Urothelium cell line (cell line): ENCODE measurements at places on chromosomes 3 and 15.

DNA sequence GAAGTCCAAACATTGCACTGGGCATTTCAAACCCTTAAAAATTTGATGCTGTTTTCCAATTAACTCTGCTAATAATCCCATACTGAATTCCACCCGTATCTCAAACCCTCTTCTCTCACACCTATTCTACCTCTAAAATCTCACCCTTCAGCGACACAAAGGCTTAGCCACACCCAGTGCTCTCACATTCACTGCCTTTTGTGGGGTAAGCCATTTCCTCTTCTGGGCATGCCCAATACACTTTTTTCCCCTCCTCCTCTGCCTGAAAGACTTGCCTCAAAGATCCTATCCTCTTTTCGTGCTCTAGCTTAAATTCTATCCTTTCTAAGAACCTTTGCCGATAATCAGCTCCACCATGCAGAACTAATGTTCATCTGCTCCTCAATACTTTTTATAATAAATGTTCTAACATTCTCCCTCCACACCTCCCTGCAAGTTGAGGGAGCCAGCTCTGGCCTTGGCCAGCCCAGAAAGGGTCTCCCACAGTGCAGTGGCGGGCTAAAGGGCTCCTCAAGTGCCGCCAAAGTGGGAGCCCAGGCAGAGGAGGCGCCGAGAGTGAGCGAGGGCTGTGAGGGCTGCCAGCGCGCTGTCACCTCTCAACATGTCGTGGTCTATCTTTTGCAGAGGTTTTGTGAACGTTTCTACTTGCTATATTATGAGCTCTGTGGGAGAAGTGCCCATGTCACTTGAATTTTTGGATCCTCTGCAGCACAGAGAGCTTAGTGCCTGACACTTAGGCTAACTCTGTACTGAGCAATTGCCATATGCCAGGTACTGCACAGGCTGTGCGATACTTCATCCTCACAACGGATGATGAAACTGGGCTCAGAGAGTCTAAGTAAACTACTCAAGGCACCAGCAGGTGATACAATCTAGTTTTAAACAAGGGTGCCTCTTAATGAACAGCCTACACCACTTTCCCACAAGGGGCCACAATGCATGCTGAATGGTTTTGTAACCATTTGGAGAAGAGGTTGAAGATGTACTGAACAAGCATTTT lies 53.6 kb upstream of the BCL6 start:
- no peak for DNase-seq

GRCh38 chr3:13167064-13167743 lies 94.0 kb upstream of the IQSEC1 start:
- DNase-seq, result no peak

- no peak for DNase-seq
Measured at GRCh38 chr3:81005992-81006391, 755.5 kb downstream of the GBE1 start.

DNA sequence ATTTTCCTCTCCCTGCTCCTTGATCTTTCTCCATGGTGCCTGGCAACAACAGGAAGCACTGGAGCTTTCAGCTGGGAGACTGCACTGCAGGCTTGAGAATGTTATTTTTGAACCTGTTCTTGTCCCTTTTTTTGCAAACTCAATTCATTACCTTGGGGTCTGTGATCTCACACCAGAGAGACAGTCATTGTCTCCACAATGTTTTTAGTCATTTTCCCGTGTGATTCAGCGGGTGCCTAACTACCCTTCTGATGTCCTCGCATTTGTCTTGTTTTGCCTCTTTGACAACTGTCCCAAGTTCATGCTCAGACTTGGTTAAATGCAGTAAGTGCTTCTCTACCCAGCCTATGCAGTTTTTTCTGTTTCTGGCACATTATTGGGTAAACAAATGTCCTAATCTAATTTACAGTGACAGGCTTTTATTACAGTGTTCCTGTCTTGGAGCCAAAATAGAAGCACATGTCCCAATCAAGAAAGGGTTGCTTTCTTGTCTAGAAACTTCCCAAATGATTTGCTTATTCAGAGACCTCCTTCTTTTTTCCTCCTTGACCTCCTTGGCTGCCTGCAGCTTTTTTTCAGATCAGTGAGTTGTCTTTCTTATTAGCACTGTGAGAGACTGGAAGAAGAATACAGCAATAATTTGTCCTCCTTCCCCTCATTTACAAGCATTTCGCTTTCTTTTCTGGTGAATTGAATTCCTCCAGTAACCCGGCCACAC lies 162.4 kb downstream of the NSUN3 start:
- no peak for DNase-seq

- DNase-seq, result no peak
Measured at GRCh38 chr3:112638327-112639020, 2.5 kb downstream of the CCDC80 start.

GRCh38 chr3:38510631-38511030 lies 14.5 kb downstream of the EXOG start:
- no peak for DNase-seq

DNA sequence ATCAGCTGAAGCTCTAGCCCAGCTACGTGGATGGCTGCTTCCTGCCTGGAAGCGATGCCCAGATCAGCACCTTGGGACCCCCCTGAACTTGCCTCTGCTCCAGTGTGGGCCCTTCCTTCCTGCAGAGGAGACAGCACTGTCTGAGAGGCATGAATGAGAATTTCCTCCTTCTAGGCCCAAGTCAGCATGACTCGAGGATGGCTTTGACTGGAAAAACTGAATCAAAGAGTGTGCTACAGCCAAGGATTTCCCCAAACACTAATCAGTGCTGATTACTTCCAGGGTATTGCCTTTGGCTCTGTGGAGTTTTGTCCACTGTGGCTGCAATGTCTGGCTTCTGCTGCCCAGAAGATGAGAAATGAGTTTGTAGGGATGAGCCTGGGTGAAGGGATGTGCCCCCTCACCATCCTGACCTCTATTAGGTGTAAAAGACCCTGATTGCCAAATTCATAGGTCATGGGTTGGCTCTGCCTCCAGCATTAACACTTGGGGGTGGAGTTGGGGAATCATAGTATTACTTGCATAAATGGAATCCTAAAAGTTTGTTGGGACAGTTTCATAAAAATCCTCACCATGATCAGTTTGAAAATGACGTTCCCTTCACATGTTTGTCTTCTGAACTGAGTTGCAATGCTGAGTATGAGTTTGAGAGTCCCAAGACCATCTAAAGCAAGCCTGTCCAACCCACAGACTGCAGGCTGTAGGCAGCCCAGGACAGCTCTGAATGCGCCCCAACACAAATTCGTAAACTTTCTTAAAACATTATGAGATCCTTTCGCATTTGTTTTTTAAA lies 36.7 kb downstream of the FLNB start:
- no peak for DNase-seq

DNA sequence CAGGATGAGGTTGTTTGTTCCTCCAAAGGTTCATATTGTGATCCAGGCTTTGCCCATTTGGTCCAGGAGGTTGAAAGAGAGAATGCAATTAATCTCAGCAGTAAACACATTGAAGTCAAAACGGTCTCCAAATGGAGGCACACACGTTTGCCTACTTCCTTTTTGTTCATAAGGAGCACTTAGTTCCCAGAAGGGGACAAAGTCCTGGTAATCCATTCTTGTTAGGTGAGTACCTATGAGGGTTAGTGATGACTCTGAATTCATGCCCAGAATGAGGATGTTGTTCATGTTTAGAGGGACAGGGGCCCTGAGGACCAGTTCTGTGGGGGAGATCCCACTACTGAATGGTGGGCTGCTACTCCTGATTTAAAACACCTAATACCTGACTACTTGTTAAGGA lies 177.7 kb downstream of the ALDH1A2 start:
- no peak for DNase-seq
